Effector CD4-positive, alpha-beta T cell (primary cell): ENCODE measurements at places on chromosomes 11 and 22.
A peak's percentile ranks its signal among the peaks of the same experiment; 100 is the strongest.

- no peak for DNase-seq
Measured at GRCh38 chr11:42407341-42407740, 904.5 kb upstream of the API5 start.

DNA sequence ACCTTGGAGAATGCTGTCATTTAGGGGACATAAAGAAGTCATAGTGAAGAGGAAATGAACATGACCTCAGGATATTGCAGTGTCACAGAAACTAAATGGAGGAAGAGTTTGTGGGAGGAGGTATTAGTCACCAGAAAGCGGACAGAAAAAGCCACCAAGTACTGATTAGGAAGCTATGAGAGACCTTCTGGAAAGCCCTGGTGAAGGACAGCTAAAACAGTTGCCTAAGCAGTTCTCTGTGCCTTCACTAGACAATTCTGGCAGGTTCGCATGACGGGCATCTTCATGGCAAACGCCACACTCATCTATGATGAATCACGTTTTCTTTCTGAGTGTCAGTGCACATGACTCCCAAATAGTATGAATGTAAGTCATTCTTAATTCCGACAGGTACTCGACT is 325.8 kb downstream of the C11orf87 start:
- no peak for DNase-seq

- no peak for DNase-seq
Measured at GRCh38 chr11:44136176-44136945, 40.9 kb downstream of the EXT2 start.

DNA sequence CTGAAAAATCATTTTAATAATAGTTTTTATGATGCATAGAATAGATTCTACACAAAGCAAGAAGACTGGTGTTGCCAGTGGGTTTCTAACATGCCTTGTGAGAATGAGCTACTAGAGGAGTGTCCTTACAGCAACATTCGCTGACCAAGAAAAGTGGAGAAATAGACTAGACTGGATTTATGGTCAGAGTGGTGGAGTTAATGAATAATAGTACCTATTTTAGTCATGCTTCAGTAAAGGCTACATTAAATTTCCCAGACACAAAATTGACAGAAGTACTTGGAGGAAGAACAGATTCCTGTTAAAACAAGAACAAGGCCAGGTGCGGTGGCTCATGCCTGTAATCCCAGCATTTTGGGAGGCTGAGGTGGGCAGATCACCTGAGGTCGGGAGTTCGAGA is 539.2 kb downstream of the ETS1 start:
- DNase-seq = no peak

DNA sequence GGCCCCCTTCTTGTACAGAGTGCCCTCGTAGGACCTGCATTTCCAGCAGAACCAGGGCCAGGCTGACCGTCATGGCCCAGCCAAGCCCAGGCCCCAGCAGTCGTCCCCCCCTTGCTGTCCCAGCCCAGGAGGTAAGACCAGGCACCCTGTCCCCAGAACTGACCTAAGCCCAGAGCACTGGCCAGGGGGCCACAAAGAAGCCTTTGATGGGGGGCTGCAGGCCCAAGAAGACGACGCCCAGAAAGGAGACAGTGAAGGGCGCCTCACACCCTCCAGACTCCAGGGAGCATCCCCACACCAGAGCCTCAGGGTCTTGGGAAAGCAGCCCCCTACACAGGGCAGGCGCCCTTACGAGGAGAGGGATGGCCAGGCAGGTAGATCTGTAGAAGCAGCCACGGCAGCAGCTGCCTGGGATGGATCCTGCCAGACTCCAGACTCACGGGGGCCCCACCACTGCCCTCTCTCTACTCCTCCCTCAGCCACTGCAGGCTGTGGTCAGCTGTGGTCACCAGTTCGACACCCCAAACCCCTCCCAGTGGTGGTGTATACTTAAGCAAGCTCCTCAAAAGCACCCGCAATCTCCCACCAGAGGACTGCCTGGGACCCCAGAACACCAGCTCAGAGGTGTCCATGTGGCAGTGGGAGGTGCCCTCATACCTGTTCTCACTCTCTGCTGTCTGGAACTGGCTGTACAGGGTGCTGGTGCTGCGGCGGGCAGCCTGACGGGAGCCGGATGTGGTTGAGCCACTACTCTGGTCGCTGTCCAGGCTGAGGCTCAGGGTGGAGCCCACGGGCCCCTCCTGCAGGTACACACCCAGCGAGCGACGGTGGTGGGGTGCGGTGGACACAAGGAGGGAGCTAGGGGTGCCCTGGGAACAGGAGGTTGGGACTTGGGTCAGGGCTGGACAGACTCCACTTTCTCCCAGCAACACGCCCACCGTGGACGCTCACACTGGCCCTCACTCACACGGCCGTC is 27.0 kb downstream of the SBF1 start:
- DNase-seq = no peak

DNA sequence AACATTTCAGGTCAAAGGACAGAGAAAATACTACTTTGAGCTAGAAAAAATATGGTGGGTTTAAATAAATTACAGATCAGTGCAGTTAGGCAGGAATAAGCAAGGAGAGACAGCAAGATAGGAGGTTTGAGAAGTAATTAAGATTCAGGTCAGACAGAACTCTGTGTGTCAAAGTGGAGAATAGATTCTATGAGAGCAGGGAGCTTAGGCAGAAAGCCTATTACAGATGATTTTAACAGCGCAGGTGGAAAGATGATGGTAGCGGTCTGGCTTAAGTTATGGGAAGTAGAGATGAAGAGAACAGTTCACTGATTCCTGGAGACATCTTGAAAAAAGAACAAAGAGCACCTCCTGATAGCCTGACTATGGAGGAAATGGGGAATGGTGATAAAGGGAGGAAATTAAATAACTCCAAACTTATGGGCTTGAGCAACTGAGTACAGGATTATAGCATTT is 106.0 kb downstream of the APIP start:
- DNase-seq = no peak

DNA sequence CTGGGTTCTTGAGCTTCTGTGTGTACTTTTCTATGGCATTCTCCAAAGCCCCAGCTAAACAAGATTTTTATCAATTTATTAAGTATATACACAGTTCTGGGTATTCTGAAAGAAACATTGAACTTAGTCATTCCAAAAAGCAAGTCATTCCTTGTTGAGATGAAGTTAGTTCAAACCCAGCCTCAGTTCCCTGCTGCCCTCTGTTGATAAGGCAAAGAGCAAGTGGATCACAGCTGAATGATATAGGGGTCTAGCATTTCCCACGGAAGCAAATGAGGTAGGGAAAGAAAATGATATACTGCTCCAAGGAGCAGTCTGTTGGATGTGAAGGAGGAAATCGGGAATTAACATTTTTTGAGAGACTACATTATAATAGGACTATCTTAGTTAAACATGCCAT is 841.8 kb upstream of the TENM4 start:
- DNase-seq = no peak

DNA sequence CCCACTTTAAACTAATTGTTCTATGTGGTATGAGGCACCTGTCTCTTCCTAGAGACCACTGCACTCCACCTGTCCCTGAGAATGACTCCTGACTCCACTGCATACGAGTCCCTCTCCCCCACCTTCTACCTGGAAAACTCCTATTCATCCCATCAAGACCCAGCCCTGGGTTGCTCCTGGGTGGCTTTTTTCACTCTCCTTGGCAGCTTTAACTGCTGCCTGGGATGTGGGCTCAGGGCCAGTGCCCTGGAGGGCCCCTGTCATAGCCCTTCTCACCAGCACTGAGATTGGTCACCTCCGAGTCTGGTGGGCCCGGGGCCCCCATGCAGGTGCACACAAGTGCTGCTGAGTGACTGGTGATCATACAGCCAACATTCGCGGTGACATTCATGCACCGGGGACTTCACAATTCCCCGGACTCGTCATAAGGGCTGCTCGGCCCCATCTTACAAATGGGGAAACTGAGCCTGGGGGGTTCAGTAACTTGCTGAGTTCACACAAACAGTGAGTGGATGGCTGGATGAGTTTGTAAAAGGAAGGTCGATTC is 25.9 kb upstream of the TOLLIP start:
- DNase-seq = no peak

- DNase-seq = no peak
Measured at GRCh38 chr11:65537620-65538231, 12.8 kb downstream of the SCYL1 start.

DNA sequence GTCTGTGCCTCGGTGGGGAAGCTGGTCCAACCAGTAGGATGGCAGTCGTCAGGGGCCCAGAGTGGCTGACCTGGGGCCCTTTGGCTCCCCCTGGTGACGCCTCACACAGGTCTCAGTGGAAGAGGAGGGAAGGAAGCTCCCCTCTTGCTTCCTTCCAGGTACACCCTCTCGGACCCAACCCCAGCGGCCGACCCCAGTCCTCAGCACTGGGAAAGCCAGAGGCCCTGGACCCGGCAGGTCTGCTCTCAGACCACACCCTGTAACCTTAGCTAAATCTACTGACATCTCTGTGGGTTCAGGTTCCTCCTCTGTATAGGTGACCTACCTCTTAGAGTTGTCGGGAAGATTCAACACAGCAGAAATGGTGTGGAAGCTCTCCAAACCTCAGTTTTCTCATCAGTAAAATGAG is 3.4 kb upstream of the SCUBE1 start:
- peak; percentile 56 for DNase-seq

- no peak for DNase-seq
Measured at GRCh38 chr22:27422442-27422841, 379.1 kb downstream of the MN1 start.

DNA sequence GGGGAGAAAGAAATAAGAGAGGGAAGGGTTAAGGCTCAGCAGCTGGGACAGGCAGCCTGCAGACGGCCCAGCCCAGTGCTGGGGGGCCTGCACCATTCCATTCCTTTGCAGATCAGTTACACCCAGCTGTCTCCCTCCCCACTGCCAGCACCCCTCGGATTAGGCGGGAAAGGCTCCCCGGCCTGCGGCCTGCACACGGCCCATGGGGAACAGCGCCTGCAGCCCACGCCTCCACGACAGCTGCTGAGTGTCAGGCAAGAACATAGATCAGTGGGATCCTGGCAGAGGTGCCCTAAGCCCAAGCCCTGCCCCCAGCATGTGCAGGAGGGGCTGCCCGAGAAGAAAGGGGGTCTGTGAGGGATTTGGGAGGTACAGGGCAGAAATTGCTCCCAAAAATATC is 65.8 kb upstream of the MYOD1 start:
- no peak for DNase-seq

DNA sequence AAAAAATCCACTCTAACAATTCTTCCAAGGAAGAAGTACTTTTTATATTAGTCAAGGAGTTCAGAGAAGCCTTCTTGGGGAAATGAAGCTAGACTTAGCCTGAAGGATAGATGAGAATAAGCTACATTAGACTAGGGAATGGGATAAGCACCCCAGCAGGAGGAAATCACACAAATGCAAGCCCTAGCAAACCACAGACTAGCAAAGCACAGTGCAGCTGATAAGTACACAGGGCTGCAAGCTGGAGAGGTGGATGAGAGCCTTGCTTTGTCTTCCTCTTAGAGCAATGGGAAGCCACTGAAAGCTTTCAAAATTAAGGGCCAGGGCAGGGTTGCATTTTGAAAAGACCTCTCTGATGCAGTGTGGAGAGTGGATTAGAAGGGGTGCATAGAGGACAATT is 946.2 kb downstream of the LRRC4C start:
- no peak for DNase-seq

GRCh38 chr11:78711735-78712134 is 137.1 kb upstream of the NARS2 start:
- DNase-seq = no peak

DNA sequence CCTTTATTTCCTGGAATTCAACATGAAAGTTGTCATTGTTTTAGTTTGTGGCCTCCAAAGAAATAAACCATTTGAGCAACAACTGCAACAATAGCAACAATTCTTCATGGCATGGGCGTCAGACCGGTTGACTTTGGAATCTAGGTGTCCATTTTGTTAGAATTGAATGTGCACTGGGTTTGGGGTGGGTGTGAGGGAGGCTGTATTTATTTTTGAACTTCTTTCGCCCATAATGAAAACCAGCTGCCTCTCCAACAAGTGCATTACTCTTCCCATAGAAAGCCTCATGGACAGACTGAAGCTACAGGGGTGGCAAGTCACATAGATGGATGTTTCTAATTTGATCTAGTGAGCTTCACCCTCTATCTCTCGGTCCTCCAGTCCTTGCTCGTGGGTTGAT is 85.4 kb downstream of the ADAMTS15 start:
- no peak for DNase-seq

DNA sequence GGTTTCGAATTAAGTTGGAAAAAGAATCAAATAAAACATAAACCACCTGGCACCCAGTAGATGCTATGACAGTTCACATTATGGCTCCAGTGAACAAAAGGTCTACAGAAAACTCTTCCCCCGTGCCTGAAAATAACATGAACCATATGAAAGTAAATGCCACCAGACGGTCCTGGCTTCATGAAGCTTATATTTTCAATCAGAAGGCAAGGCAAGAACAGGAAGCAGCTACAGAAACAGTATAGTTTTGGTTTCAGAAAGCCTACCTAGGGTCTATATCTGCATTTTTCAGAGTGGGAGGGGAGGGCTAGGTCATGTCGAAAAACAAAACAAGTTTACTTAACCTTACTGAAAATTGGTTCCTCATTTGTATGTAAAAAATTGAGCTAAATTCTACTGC is 9.8 kb downstream of the RAB30 start:
- no peak for DNase-seq

DNA sequence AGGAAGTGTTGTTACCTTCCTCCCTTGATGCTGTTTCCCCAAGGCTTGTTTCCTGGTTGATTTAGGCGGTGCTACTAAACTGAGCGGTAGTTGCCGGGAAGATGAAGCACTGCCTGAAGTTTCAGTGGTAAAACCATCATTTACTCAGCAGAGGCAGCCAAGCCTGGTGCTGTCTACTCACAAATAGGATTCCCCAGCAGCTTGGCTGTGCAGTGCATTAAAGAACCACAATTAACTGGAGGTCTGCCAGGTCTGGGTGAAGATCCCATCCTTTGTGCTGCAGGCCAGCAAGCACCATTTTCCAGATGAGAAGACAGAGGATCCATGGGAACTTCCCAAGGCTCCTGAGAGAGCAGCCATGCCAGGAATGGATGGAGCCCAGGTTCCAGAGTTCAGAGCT is 231.9 kb upstream of the E2F8 start:
- DNase-seq = no peak

GRCh38 chr22:38203090-38203810 is 1.5 kb downstream of the MAFF start:
- no peak for DNase-seq

- DNase-seq = peak; percentile 55
Measured at GRCh38 chr11:65551572-65552387, 6.4 kb downstream of the LTBP3 start.

- no peak for DNase-seq
Measured at GRCh38 chr22:32700191-32700882, 101.2 kb upstream of the TIMP3 start.

GRCh38 chr11:83403691-83404389 is 117.7 kb upstream of the CCDC90B start:
- DNase-seq = no peak

GRCh38 chr11:20021771-20022362 is 138.4 kb downstream of the DBX1 start:
- DNase-seq = no peak

GRCh38 chr22:43391306-43391705 is 20.5 kb upstream of the MPPED1 start:
- DNase-seq = no peak

DNA sequence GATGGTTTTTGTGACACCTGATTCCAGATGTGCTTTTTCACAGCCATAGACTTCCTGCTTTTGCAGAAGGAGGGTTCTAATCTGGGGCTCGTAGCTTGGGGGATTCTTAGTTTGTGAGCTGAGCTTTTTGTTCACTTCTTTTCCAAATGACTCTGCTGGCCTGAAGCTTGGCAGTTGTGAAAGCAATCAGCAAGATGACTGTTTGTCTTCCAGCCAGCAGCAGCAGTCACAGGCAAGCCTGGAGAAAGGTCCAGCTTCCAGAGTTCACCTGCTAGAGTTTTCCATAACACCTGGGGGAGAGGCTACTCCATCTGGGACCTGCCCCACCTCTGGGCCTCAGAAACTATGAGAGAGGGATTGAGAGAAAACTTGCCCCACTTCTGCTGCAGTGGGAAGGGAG is 4.1 kb downstream of the MARK2 start:
- no peak for DNase-seq
